ENCODE measurements at places on chromosomes 13 and 19.

- DNase-seq, result no peak
These were observed 146.8 kb downstream of the KCNRG start for GRCh38 chr13:50162001-50162400.

DNA sequence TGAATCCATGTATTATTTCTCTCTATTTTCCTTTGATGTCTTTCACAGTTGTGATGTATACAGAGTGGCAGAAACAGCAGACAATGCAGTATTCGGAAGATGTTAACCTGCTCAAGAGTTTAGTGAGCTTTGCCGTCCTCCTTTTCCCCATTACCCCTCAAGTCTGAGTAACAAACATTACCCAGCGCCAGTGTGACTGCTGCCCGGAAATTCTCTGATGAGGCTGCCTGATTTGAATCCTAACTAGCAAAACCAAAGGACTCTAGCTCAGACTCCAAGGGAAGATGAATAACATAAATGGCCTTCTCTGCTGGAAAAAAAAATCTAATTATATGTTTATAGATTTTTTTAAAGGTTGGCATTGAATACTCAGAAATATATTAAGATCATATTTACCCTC, 247.3 kb upstream of the SOX21 start:
- no peak for DNase-seq

DNA sequence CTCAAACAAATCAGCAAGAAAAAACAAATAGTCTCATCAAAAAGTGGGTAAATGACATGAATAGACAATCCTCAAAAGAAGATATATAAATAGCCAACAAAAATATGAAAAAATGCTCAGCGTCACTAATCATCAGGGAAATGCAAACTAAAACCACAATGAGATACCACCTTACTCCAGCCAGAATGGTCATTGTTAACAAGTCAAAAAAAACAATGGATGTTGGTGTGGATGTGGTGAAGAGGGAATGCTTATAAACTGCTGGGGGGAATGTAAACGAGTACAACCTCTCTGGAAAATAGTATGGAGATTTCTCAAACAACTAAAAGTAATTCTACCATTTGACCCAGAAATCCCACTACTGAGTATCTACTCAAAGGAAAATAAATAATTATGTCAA, 239.2 kb upstream of the RFC3 start:
- DNase-seq, result no peak

DNA sequence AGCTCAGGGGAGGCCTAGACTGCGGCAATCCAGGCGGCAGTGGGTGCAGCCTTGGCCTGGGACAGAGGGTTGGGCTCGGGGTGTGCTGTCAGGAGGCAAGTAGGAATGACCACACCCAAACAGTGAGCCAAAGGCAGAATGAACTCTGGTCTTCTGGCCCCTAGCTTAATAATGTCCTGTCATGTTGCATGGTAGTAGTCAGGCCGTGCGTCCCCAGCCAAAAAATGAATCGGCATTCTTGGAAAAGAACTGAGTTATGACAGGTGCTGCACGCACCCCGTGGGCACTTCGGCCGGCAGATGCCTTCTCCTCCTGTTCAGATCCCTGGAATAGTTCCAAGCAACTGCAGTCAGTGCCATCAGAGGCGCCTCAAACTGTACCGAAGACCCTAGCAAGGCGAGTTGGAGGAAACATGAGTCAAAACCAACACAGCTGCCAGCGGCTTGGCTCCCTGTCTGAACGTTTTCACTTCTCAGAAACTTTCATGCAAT, 55.9 kb downstream of the ATP7B start:
- no peak for DNase-seq

- DNase-seq, result no peak
These were observed 63.2 kb downstream of the SHISA2 start for GRCh38 chr13:25988661-25989060.

DNA sequence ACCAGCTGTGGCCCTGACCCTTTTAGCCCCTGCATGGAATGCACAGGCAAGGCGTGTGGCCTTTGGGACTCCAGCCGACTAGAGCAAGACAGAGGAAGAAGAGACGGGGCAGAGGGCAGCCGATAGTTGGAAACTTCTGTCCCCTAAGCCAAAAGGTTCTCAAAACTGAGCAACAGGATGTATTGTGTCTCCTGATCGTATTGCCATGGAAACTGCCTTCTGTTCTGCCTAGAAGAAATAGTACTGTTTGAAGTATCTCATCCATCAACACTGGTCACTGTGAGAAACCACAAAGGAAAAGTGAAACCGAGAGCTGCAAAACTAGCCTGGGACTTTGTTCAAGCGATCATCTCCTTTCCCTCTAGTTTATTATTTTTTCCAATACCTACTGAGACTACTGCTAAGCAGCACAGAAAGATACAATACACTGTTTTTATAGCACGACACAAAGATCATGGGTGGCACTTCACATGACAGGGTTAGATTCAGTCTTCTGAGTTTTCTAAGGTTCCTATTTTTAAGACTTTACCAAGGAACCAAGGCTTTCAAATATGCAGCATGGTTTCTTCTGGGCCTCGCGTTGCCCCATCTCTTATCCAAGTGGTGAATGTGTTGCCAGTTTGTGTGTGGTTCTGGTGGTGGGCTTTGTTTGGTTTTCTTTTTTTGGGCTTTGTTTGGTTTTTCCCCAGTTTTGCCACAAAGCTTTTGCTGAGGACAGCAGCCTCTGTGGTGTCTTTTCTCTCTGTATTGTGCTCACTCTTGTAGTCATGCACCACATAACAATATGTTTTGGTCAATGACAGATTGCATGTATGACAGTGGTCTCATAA, 49.3 kb upstream of the GPR183 start:
- DNase-seq, result peak; percentile 29

DNA sequence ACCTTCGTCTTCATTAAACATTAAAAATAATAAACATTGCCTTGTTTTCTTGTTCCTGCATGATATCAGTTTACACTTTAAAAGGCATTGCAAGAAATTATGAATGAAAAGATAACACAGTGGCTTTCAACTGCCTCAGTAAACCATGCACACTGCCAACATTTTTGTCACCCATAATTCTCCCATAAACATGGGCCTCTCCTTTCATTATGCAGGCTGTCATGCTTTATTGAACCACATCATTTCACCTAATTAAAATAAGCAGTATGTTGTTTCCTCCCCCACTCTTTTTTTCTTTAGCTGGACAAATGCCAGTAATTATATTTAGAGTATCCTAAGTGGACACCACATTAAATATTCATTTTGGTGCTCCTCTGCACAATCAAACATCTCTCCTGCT, 1566.5 kb upstream of the SLC10A2 start:
- no peak for DNase-seq

Measured in activated T-helper 1 cell treated with Interleukin-2 at 50 U/mL for 16 hours (primary cell).